ENCODE measurements at places on chromosomes 2 and 18.

- DNase-seq = no peak
These were observed 198.0 kb upstream of the SIX3 start for GRCh38 chr2:44743473-44743872.

GRCh38 chr2:196927376-196928225, 1.1 kb upstream of the PGAP1 start:
- peak; percentile 73 for DNase-seq

- peak; percentile 45 for DNase-seq
These were observed 221.8 kb downstream of the INSIG2 start for GRCh38 chr2:118309946-118310680.

DNA sequence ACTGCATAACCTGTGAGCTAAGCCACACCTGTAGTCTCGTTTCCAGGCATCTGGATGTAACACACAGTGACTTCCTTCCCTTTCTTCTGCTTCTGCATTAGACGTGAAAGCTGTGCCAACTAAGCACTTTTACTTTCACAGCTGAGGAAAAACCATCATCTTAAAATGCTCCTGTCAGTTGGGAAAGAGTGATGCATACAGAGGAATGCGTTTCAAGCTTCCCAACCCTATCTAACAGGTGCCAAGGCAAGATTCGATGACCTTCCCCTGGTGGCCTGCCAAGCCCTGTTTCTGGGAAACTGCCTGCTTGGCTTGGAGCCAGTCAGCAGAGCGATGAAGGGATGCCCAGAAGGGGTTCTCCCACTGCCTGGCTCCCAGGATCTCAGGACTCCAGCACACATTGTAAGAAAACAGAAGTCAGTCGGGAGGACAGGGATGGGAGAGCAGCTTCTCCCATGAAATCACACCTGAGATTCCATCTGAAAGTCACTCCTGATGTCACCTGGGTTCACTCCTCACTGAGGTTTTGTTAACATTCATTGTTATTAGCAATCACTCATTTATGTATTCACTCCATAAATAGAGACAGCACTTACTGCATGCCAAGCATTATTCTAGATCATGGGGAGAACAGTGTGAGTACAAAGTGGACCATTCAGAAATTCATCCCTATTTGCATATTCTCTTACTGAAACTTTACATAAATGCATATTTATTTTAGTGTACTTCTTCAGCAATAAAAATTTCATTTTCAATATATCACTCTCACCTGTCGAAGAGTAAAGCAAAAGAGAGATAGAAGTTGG, 64.1 kb downstream of the DTNA start:
- DNase-seq = peak; percentile 92

DNA sequence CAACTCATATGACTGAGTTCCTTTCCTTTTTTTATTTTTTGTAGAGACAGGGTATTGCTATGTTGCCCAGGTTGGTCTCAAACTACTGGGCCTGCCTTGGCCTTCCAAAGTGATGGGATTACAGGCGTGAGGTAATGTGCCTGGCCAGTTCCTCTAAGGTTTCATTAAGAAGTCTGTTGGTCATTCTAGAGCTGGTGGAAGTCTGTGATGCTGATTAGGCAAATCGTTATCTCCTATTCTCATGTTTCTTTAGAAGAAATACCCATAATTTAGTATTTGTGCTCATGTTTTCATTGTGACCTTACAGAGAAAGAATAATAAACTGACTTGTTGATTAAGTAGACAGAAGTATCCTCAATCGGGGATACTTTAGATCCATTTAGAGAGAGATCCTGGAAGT, 106.1 kb upstream of the SP3 start:
- DNase-seq = no peak

DNA sequence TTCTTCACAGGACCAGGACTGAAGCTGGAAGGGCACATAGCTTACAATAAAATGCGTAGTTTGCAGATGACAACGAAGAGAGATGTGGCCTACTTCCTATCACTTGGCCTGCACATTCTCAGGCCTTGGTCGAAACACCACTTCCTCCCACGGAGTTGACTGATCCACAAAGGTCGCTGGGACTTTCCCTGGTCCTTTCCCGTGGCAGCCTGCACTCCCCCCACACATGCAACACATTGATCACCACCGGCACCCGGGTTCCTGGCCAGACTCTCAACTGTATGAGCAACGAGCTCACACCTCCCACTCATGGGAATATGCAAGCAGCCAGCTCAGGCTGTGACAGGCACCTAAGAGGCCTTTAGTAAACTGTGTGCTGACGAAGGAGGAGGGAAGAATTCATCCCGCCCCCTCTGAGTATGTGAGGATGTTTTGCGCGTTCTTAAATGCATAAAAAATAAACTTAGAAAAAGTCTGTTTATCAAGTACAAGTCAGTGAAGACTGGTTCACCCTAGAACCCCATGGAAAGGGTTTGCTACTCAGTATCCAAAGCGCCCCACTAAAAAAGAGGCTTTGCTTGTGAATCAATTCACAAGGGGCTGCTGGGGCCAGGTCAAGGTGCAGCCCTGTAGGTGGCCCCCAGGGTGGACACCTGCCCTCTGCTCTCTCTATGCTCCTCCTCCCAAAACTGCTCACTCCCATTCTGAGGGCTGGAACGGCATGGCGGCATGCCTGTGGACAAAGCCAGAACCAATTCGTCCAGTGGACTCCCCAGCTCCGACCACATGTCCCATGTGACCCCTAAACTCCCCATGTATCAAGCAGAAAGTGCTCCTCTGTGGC, 154.3 kb downstream of the EIPR1 start:
- peak; percentile 52 for DNase-seq

DNA sequence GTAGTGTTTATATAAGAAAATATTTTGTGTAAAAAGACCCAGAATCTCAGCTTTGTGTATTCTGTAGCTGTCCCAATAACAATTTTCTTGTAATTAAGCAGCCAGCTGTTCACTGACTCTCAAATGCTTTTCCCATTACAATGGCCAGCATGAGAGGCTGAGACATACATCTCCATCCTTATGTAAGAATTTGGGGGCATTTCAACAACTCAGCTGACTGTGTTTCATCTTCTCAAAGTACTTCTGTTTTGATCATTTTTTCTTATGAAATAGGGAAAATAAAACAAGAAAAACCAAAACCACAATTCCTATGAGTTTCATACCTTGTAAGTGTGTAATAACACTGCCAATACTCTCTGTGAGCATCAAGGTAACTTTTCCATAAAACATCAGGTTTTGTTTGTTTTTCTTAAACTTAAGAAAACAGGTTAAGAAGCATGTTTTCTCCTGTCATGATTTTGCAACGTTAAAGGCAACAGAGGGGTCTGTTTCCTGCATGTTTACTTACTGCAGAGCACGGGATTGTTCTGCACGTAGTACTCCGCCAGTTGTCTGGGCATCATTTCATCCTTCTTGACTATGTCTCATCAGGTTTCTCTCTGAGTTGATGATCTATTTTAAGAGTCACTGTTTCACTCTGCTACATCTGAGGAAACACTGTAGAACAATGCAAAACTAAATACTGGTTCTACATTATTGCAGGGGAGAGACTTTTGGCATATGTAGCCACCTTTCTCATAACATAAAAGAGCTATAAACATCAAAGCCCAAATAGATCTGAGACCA, 62.9 kb upstream of the CYRIA start:
- DNase-seq = no peak

DNA sequence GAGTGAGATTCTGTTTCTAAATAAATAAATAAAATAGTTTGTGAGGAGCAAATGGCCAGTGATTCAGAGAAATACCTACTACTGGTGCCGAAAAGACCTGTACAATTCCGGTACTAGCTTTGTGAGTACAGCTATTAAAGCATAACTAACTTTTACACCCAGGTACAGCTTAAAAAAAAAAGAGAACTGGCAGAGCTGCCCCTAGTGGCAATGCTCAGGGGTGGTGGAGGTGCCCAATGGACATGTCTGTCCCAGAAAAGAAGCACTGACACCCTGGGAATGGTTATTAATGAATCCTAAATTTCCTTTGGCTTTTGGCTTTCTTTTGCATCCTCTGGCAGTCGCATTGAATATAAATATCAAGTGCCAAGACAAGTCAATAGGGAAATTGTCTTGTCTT, 87.0 kb downstream of the LIPG start:
- peak; percentile 18 for DNase-seq

DNA sequence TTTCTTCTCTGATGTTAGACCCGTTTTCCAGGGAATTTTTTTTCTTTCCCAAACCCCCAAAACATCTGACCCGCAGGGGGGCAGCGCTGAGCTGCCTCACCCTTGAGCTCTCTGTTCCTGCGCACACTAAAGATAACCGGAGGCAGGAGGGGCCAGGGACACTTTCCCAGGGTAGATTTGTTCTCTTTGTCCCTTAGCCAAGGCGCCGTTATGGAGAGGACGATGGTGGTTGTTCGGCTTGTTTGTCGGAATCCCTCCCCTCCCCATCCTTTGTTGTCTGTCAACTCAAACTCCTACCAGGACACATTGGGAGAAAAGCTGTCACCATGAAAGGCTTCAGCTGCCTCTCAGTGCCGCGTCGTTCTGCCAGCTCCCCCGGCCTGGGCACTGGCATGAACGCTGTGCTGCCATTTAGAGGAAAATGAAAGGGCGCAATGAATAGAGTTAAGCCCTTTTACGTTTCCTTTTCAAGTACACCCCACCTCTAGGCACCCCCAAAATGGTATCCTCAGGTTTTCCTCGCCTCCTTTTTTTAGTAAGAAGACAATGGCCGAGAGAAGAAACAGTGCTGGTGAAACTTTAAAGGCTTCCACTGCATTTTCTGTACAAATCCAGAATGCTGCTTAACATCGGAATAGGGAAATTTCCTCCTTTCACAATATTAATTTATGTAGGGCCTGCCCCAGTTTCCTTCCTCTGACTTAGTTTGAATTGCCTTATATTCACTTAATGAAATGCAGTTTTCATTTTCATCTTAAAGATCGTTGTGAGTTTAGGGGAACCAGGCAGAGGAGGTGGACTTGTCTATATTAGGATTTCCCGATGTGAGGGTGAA, 62.1 kb downstream of the RND3 start:
- peak; percentile 21 for DNase-seq

GRCh38 chr2:208266553-208266893, 468 bp downstream of the PIKFYVE start:
- DNase-seq = no peak

- DNase-seq = no peak
These were observed 38.7 kb downstream of the NGEF start for GRCh38 chr2:232974396-232974795.

DNA sequence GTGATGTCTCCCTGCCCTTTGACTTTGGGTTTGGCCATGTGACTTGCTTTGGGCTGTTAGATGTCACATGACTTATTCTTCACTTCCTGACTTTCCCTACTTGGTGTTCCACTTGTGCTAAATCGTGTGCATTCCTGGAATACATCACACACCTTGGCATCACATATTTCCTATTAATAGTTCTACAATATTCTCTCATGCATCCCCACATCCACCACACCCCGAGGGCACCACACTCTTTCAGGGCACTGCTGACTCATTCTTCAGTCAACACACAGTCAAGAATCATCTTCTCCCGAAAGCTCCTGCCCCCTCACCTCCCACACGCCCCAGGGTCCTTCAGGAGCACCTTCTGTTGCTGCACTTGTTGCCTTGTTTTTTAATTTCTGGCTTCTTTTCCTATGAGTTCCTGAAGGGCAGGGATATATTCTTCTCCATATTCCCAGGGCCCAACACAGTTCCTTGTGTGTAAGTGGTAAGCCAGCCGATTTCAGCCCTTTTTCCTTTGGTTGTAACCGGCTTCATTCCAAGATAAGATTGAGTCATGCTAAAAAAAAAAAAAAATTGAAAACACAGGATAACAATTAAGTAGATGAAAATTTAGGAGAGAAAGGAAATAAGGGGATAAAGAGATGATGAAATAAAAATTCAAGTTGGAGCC, 341.4 kb downstream of the SLC4A3 start:
- DNase-seq = peak; percentile 77

DNA sequence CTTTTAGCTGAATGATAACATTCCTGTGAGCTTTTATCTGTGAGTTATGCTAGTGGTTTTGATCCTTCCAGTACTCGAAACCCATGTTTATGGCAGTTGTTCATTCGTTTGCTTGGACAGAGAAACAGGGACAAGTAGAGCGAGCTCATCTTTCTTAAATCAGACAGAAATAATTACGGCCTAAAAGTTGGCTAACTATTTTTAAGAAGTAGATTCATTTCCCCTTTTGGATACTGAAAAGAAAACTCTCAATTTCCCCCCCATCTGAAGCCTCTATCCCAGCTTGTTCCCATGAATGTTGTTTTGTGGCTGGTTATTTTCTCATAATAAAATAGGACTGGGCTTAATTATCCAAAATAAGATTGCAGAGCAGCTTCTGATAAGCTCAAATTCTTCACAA, 67.1 kb downstream of the ANTXR1 start:
- DNase-seq = no peak

DNA sequence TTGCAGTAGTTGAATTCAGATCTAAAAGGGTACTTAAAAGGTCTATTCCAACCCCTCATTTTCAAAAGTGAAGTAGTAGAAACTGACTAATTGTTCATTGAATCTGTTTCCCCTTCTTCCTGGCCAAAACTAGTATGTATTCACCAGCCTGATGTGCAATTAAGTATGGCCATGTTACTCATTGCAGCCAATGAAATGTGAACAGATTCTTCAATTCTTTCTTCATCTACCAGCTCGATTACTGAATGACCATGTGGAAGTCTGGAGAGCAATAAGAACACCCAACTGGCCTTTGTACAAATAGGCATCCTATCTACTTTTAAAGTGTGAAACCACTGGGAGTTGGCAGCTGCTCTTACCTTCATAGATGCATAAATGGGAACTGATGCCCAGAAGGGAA, 449.0 kb upstream of the ID2 start:
- DNase-seq = no peak

DNA sequence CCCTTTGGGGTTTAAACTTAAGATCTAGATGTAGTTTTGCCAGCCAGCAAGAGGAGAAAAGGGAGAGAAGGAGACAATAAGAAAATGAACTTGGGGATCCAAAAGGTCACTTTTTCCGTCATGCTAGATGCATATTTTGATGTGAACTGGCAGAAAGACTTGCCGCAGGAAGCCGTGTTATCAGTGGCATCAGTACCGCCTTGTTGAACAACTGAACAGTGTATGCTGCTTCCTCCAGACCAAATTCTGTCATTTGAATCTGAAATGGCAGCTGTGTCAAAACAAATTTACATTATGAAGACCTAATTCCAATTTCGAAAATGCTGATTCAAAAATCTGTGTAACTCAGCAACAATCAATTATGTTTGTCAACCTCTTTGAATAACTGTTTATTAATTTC, 42.1 kb downstream of the TMEM200C start:
- DNase-seq = no peak

GRCh38 chr2:230870544-230871360, 6.0 kb downstream of the ITM2C start:
- no peak for DNase-seq

DNA sequence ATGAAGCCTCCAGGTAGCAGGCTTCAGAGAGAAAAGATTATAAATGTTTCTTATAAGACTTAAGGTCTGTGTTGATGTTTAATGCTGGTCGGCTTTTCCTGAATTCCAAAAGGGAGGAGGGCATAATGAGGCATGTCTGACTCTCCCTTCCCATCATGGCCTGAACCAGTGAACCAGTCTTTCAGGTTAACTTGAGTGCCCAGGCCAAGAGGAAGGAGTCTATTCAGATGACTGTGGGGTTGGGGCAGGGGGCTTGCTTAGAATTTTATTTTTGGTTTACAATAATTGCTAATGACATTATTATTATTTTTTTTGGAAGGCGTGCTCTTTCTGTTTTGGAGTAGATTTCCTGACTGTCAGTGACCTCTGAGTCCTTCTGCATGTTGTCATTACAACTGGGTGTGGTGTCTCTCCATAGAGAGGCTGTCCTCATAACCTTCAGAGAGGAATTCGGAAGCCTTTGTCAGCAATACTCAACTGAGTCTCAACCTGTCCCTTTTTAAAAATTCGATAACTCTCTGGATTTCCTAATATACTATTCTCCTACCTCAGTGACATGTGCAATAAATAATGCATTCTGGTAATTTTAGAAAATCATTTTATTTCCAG, 275.1 kb upstream of the CXCR4 start:
- no peak for DNase-seq

Data from kidney tubule cell (primary cell).